ENCODE measurements at places on chromosomes 16 and 17. TPM values are rescaled to one million over a fixed set of nuclear protein-coding genes. Genes with fewer than 3 reads are reported as not detected.

GRCh38 chr16:66256919-66257318, 109.6 kb upstream of the CDH5 start:
- no peak overlapping the region for H3K4me3 ChIP-seq
- no peaks in the 10 kb centered on the region for H3K27me3 ChIP-seq
- DNase-seq = no peak
- no peaks in the 10 kb centered on the region for H3K36me3 ChIP-seq
- H3K27ac ChIP-seq = no peak overlapping the region
- H3K4me1 ChIP-seq = no peaks in the 10 kb centered on the region

GRCh38 chr16:82137822-82138167, 32.2 kb downstream of the MPHOSPH6 start:
- H3K4me1 ChIP-seq = peaks cover 28% of the 10 kb centered on the region
- H3K36me3 ChIP-seq = peaks cover 20% of the 10 kb centered on the region
- no peak overlapping the region for H3K27ac ChIP-seq
- no peak for DNase-seq

DNA sequence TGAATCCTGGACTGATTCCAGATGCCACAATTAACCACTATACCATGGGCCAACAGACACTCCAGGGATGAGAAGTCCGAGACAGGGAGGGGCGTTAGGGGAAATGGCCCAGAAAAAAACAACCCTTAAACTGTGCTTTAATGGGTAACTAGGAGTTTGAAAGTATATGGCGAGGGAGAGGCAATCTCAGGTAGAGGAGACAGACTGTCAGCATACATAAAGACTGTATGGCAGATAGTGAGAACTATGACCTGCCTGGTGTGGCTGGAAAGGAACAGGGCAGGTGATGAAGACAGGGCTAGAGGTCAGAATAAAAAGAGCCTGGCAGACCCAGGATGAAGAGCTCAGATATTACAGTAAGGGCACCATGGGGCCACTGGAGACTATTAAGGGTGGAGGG, 8.1 kb downstream of the ZZEF1 start:
- DNase-seq = no peak
- no peak overlapping the region for H3K27ac ChIP-seq
- no peaks in the 10 kb centered on the region for H3K27me3 ChIP-seq

Gene PNMT
- total RNA-seq = 0.19 TPM

Gene NUFIP2
- 85.4 TPM for total RNA-seq

Gene DNASE1L2
- total RNA-seq = 3.4 TPM

Gene TBC1D3I
- 0.96 TPM for total RNA-seq

Gene FOXF1
- total RNA-seq = not detected

Gene NAE1
- total RNA-seq = 72.6 TPM
